Mesenchymal stem cell (in vitro differentiated cells and primary cell): ENCODE measurements at places on chromosomes 6 and 20.

DNA sequence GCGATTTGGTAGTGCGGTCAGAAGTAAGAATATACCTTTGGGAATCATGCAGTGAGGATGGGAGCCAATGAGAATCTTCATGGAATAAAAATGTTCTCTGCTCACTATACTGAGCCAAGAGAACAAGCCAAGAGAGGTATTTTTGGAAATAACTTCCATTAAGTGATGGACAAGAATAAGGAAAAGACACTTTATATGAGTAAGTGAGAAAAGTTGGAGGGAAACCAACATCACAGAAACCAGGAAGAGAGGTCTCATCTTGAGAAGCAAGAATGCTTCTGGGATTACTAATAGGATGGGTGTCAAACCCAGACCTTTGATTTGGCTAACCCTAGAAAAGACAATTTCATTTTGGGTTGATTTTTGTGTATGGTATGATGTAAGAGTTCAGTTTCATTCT lies 181.2 kb upstream of the JAG1 start:
- no peak for DNase-seq

GRCh38 chr6:130203370-130203769 lies 19.4 kb downstream of the SAMD3 start:
- DNase-seq: no peak

DNA sequence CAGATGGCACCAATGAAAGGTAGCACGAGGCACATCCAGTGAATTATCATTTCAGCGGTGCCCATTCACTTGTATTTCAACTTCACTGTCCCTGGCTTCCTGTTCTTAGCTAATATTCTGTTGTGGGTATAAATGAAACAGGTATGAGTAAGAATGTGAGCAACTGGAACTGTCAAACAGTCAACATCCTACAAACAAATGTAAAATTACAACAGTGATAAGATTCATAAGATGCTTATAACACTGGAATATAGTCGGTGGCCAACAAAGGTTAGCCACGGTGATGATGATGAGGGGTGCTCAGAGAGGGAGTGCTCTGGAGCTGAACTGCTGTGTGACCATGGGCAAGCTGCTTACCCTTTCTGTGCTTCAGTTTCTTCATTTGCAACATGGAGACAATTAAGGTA lies 74.9 kb upstream of the TOX2 start:
- no peak for DNase-seq

DNA sequence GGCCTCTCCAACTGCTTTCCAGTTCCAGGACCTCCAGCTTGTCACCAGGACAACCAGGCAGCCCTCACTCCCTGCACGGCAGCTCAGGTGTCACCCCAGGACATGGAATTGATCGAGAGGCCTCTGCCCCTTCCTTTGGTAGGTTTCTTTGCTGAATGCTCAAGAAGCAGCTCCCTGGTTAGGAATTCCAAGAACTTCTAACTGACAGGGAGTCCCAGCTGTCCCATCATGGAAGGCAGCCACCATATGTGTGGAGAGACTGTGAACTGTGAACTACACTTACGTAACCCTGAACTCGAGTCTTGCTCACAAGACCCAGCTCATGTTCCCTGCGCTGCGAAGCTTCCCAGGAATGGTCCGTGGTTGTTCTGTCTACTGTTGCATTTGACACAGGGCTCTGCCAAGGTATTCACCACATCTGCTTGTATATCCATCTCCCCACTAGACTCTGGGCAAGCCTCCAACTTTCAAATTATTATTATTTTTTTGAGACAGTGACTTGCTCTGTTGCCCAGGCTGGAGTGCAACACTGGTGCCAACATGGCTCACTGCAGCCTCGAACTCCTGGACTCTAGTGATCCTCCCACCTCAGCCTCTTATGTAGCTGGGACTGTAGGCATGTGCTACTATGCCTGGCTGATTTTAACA lies 35.7 kb downstream of the MGME1 start:
- peak; percentile 55 for DNase-seq

- no peak for DNase-seq
Measured at GRCh38 chr6:47536816-47537401, 59.3 kb downstream of the CD2AP start.

DNA sequence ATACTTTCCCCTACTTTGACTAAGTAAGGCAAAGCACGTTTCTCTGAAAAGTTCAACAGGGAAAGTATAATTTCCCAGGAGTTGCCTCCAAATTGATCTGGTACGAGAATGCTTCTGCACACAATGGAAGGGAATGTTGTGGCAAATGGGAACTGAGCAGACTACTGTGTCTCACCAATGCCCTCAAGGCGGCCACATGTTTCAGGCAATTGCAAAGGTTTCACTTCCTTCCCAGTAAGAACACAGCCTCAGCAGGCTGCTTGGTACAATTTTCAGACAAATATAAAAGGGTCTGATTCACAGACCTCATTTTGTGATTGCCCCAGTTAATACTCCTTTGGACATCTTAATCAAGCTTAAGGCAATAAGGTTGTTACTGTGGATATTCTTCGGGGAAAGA lies 71.2 kb downstream of the KIAA0319 start:
- no peak for DNase-seq

DNA sequence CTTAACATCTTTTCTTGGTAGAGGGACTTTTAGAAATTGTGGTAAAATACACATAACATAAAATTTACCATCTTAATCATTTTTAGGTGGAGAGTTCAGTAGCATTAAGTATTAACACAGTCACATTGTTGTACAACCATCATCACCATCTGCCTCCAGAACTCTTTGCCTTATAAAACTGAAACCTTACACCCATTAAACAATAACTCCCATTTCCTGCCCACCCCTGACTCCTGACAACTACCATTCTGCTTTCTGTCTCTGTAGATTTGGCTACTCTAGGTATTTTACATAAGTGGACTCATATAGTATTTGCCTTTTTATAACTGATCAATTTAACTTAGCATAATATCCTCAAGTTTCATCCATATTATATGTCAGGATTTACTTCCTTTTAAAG lies 88.7 kb downstream of the ZHX3 start:
- DNase-seq: no peak

DNA sequence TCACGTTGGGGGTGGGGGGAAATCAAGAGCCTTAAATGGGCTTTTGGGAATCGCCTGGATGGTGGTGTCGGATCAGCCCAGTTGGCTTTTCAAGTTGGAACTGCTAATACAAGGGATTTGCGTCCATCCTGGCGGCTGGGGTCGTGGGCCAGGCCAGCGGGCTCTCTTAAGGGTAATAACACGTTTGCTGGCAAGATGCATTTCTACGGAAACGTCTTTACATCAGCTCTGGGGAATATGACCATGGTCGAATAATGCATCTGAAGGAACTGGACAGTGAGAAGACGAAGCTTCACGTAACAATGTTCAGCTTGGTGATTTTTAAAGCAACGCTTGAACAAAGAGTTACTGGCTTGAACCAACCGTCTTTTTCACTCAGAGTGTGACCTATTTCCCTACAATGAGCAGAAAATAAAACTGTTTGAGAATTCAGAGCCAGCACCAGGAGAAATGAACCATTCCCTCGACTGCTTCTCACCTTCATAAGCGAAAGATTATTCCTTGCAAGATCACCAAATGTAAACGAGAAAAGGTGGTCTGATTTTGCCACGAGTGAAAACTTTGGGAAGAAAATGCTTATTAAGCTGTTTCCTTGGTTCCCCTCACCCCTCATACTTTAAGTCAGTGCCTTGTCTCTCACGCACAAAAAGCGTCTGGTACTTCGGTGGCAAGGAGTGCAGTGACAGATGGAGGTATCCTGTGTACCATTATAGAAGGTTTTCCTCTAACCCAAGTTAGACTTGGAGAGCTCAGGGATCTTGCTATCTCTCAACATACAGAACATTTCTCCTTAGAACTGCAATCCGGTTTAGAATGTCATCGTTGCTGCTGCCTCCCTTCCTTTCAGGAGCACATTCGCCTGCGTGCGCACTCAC lies 1.4 kb upstream of the MARCKS start:
- peak; percentile 77 for DNase-seq

DNA sequence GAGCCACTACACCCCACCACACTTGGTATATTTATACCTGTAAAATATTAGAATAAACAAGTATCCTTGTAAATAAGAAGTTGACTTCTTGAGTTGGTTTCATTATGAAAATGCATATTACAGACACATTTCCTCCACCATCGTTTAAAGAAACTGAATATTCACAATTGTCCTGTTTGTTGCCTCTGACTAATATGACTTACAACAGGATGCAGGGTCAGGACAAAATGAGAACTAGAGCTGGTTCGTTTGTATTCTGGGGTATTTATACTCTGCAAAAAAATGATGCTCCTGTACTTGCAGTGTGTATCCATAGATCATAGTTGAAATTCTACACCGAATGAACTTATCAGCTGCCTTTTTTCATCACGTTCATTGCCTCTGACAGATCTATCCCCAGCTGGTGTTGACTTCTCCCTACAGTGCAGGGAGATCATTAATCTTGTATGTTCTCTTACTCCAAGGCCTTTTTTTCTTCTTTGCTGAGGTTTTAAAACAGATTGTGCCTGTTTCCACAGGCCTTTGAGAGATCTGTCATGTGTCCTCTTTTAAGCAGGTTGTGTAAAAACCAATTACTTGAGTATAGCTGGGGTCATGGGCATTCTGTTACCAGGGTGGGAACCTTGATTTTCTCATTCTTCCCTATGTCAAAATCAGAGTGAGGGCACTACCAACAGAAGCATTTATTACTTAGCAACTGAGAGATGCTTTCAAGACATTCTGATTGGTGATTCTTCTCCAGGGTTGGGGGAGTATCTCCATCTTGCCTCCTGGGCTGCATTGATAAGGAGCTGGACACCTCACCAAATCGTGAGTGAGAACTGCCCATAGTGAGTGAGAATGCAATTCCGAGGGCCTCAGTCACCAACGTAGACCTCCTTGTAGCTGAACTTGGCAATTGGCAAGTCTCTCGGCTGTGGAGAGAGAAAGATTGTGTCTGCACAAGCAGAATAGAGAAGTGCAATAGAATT lies 78.8 kb upstream of the CD83 start:
- DNase-seq: peak; percentile 48

GRCh38 chr6:102732898-102733297 lies 1339.4 kb downstream of the GRIK2 start:
- DNase-seq: no peak

GRCh38 chr6:146950351-146950835 lies 253.8 kb upstream of the STXBP5 start:
- peak; percentile 41 for DNase-seq

GRCh38 chr6:105057160-105057559 lies 100.3 kb downstream of the LIN28B start:
- DNase-seq: no peak

- DNase-seq: no peak
Measured at GRCh38 chr6:126531840-126532239, 191.9 kb downstream of the CENPW start.

DNA sequence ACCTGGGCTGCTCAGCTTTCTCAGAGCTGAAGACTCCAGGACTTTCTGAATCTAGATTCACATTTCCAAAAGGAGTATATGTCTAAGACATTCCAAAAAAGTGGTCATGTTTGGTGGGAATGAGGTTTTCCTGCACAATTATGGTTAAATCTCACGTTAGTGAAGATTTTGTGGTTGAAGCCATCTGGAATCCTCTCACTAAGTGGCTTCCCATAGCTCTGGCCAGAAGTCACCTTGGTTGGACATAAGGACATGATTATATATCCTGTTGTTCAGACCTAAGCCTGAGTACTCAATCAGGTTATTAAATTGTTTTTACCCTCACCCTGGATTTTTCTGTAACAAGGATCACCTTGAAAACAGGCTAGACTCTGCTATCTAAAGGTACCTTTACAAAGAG lies 176.1 kb upstream of the PLN start:
- DNase-seq: no peak

- DNase-seq: peak; percentile 82
Measured at GRCh38 chr6:139027620-139028182, 844 bp upstream of the ABRACL start.

DNA sequence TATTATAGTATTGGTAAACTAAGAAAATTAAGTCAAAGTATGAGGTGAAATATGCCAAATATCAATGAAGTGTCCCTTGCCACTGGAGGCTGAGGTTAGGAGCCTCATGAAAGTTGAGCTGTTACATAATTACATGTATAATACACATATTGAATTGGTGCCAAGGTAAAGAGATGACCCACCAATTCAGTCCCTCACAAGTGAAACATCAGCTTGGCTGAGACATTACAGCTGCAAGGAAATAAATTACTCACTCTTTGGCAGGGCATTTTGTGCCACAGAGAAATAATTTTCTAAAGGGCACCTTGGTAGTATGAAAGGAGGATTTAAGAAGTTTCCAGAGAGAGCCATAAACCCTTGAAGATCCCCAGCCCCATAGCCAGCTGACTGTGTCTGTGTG lies 127.4 kb downstream of the ADGRG6 start:
- no peak for DNase-seq

GRCh38 chr6:15143086-15143485 lies 102.8 kb upstream of the JARID2 start:
- no peak for DNase-seq

GRCh38 chr6:148657048-148657447 lies 89.8 kb upstream of the UST start:
- peak; percentile 92 for DNase-seq

- DNase-seq: peak; percentile 89
Measured at GRCh38 chr6:7058250-7058923, 49.4 kb upstream of the RREB1 start.

DNA sequence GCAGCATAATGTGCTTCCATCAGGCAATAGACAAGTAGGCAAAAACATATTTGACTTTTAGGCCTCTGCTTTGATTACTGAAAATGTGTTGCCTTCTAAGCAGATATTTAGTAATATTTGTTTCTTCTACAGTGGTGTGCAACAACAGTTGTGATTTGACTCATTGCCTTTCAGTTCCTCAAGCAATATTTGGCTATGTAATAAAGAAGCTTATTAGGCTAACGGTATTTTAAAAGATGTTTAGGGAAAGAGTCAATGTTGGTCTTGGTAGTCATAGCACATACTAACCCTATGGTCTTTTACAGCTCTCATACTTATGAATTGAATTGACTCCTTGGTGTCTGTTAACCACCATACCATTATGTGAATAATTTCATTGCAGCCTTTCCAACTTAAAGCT lies 124.1 kb downstream of the GRIK2 start:
- DNase-seq: no peak

DNA sequence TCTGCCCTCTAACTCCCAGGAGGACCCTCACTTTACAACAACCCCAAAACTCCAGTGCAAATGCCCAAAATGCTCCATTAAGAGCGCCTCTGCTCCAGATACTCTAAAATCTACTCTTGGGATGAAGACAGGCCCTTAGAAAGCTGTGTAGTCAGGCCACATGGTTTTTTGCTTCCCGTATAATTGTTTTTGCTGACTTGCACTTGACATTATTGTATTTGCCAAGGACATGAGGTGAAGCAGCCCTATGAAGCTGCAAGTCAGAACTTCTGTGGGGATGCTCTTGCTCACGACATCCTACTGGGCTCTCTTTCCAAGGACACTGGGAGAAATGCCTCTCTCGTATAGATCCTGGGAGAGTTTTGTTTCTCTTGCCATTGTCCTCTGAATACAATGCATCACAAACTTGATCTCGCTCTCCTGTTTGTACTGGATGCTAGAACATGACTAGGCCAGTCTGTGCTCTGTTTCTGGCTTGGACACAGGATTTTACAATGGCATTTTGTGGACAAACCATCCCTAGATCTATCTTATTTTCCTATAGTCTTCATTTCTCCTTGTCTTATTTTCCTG lies 177.2 kb upstream of the DTNBP1 start:
- DNase-seq: no peak
